ENCODE measurements at places on chromosomes 2 and 18.

GRCh38 chr18:49055754-49056172 is 105.0 kb upstream of the SMAD7 start:
- peaks cover 4% of the 10 kb centered on the region for H3K4me1 ChIP-seq
- no peak overlapping the region for H3K4me3 ChIP-seq
- no peaks in the 10 kb centered on the region for H3K36me3 ChIP-seq
- H3K27ac ChIP-seq: no peak overlapping the region
- no peak for DNase-seq
- H3K27me3 ChIP-seq: no peaks in the 10 kb centered on the region

DNA sequence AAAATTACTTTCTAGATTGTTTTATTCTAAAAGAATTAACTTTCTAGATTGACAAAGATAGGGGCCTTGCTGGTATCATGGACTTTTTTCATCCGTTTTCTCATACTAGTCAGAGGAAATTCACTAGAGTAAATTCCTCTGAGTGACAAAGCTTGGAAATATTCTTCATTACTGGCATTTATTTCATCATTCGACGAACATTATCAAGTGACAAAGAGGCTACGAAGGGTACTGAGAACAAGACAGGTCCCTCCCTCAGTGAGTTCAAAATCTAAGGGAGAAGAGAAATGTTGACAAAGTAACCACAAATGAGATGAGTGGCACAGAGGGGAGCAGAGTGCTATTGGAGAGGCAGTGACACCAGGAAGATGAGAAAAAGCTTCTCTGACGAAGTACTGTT is 4.3 kb downstream of the EPG5 start:
- DNase-seq: no peak
- no peaks in the 10 kb centered on the region for H3K4me1 ChIP-seq
- H3K36me3 ChIP-seq: no peaks in the 10 kb centered on the region
- H3K27ac ChIP-seq: no peak overlapping the region
- H3K27me3 ChIP-seq: peaks cover 5% of the 10 kb centered on the region

- H3K4me1 ChIP-seq: peaks cover 17% of the 10 kb centered on the region
- H3K27ac ChIP-seq: no peak overlapping the region
- H3K27me3 ChIP-seq: peaks cover 97% of the 10 kb centered on the region
- DNase-seq: peak; percentile 71
- H3K36me3 ChIP-seq: no peaks in the 10 kb centered on the region
- peak overlapping the region; percentile 73 for H3K4me3 ChIP-seq
These were observed 84.9 kb upstream of the EPB41L3 start for GRCh38 chr18:5628512-5629255.

DNA sequence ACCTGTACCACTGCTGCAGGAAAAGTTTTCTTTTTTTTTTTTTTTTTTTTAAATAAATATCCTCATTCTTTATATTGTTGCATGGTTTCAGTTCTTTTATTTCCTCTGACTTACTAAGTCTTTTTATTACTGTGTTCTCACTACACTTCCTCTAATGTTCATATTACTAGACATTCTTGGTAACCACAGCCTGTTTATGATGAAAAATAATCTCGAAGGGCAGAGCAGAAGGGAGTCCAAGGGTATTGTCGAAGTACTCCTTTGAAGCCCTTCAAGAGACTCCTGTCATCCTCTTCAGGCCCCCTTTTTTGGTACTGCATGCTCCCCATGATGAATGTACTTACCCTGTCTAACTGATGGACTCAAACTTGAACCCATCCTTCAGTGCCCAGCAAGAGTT is 61.2 kb downstream of the RND3 start:
- no peak overlapping the region for H3K27ac ChIP-seq
- peaks cover 9% of the 10 kb centered on the region for H3K4me1 ChIP-seq
- H3K27me3 ChIP-seq: no peaks in the 10 kb centered on the region
- H3K36me3 ChIP-seq: no peaks in the 10 kb centered on the region
- no peak overlapping the region for H3K4me3 ChIP-seq

DNA sequence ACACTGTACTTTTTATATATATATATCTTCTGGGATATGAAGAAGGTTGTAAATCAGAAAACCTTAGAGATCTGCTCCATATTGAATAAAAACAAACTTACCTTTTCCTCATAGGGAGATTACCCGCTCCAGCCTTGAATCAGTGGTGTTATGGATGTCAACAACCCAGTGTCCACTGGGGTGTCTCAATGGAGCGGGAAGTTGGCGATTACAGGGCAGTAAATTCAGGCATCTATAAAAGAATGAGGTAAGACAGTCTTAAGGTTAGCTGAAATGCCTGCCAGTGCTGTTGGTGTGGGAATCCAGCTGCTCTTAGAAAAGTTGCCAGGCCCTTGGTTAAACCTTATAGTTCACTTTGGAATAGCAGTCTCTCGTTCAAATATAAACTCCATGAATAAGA is 102.3 kb downstream of the R3HDM1 start:
- H3K27me3 ChIP-seq: no peaks in the 10 kb centered on the region
- no peak overlapping the region for H3K4me3 ChIP-seq
- DNase-seq: no peak
- H3K4me1 ChIP-seq: peaks cover under 1% of the 10 kb centered on the region

DNA sequence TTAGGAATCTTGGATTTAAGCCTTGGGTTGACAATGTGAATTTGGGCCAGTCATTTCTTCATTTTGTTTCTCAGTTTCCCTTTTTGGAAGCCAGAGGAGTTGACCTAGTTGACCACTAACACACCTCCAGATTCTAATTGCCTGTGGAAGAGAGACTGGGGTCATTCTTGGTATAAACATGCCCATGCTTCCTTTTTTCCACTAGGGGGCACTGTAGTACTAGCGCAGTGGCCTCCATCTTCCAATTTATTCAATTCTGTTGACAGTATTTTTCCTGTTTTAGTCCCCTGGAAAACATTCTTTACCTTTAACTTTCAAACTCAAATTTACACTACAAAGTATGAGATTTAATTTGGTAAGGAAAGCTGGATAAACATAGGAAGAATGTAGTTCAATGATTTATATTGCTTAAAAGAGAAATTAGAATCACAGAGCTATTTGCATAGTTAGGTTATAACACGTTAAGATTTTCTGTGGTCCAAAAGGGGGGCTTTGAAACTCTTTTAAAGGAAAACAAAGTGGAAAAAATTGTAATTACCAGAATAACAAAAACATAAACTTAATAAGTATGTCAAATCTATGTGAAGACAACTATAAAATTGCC is 57.5 kb upstream of the AGPS start:
- H3K36me3 ChIP-seq: no peaks in the 10 kb centered on the region
- peak; percentile 62 for DNase-seq
- H3K27ac ChIP-seq: no peak overlapping the region
- peaks cover 6% of the 10 kb centered on the region for H3K4me1 ChIP-seq
- H3K27me3 ChIP-seq: no peaks in the 10 kb centered on the region
- no peak overlapping the region for H3K4me3 ChIP-seq

GRCh38 chr2:100425573-100426383 is 8.3 kb upstream of the CHST10 start:
- no peak for DNase-seq
- no peak overlapping the region for H3K4me3 ChIP-seq
- no peaks in the 10 kb centered on the region for H3K36me3 ChIP-seq
- no peak overlapping the region for H3K27ac ChIP-seq

- H3K4me1 ChIP-seq: peaks cover 9% of the 10 kb centered on the region
- H3K27ac ChIP-seq: no peak overlapping the region
- DNase-seq: no peak
- H3K36me3 ChIP-seq: no peaks in the 10 kb centered on the region
- no peak overlapping the region for H3K4me3 ChIP-seq
These were observed 23.9 kb upstream of the CEP68 start for GRCh38 chr2:65032019-65032975.

- DNase-seq: peak; percentile 34
- H3K36me3 ChIP-seq: no peaks in the 10 kb centered on the region
- no peak overlapping the region for H3K4me3 ChIP-seq
- H3K27me3 ChIP-seq: no peaks in the 10 kb centered on the region
- H3K27ac ChIP-seq: peak overlapping the region; percentile 83
- peaks cover 22% of the 10 kb centered on the region for H3K4me1 ChIP-seq
These were observed 1015.1 kb upstream of the PIK3C3 start for GRCh38 chr18:40939656-40940515.

DNA sequence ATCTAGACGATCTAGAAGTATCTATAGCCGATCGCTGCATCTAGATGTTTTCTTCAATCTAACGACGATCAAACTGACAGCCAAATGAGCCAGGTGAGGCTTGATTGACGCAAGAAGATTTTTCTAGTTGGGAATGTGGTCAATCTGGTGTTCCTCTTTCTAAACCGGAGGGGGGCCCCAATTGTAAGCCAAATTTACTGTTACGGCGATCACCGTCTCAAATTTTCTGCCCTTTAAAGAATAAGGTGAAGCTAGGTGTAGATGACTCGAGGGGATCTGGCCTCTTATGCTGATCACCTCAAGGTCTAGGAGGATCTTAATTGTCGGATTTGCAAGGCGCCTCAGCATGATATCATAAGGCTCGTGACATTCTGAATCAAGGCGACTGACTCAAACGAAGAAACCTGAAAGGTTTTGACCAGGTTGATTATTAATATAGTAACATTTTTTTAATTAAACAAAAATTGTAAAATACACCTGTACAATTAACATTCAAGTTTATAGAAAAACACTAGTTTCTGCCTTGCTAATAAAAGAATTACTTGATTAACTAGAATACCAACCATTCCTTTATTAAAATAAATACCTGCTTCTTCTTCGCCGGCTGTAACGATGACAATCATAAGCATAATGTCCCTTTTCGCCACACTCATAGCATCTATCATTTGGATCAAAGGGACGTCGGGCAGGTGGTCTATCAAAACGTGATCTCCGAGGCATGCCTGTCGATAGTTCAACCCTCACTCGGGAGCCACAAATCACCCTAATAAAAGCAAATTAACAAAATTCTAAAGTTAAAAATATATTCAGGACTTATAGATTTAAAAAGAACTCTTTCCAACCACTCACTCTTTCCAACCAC is 2.0 kb downstream of the SRSF7 start:
- no peaks in the 10 kb centered on the region for H3K27me3 ChIP-seq
- H3K36me3 ChIP-seq: peaks cover 54% of the 10 kb centered on the region
- peak overlapping the region; percentile 83 for H3K4me3 ChIP-seq
- no peak overlapping the region for H3K27ac ChIP-seq

DNA sequence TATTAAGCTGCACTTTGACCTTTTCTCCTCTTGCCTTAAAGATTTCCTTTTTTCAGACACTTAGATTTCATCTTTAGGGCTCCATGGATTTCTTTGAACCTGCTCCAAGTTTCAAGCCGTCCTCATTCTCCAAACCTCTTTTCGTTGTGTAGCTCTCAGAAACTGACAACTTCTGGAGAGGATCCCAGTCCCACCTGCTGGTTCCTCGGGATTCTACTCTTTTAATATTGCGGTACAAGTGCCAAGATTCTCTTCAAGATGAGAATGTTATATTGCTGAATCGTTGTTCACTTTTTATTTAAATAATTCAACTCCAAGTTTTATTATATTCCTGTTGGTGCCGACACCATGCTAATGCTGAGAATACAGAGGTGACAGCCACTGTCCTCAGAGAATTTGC is 141.1 kb downstream of the CDH20 start:
- no peak overlapping the region for H3K27ac ChIP-seq
- no peak for DNase-seq
- H3K27me3 ChIP-seq: no peaks in the 10 kb centered on the region

- H3K36me3 ChIP-seq: no peaks in the 10 kb centered on the region
- H3K27me3 ChIP-seq: no peaks in the 10 kb centered on the region
- no peak overlapping the region for H3K27ac ChIP-seq
- DNase-seq: no peak
- no peaks in the 10 kb centered on the region for H3K4me1 ChIP-seq
These were observed 59.9 kb upstream of the PID1 start for GRCh38 chr2:229330952-229331351.

- peak; percentile 66 for DNase-seq
- no peak overlapping the region for H3K27ac ChIP-seq
- no peaks in the 10 kb centered on the region for H3K27me3 ChIP-seq
- H3K36me3 ChIP-seq: no peaks in the 10 kb centered on the region
These were observed 183.4 kb upstream of the FN1 start for GRCh38 chr2:215619022-215619958.
